ENCODE measurements at places on chromosomes 1 and 21.
A peak's percentile ranks its signal among the peaks of the same experiment; 100 is the strongest.

- DNase-seq = no peak
- no peak overlapping the region for H3K4me3 ChIP-seq
- no peaks in the 10 kb centered on the region for H3K36me3 ChIP-seq
- no peak overlapping the region for H3K27ac ChIP-seq
- no peaks in the 10 kb centered on the region for H3K4me1 ChIP-seq
These were observed 32.8 kb upstream of the RNF11 start for GRCh38 chr1:51203121-51203873.

DNA sequence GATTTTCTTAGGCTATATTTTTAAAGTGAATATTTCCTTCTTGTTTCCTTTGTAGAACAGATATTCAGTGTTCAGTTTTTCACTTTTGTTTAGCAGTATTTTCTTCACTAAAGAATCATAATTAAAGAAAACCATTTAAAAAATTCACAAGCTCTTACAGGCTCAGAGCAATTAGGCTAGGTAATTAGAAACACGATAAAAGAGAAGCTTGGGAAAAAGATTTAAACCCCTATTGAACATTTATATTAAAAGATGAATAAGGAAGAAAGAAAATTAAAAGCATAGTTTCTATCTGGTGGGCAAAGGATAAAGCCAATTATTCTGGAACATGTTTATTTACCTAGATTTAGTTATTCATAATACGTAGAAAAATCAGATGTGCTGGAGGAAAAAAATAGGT, 942.6 kb downstream of the PLA2G4A start:
- H3K36me3 ChIP-seq = no peaks in the 10 kb centered on the region
- H3K27ac ChIP-seq = no peak overlapping the region
- DNase-seq = no peak
- H3K4me3 ChIP-seq = no peak overlapping the region
- H3K4me1 ChIP-seq = no peaks in the 10 kb centered on the region
- H3K27me3 ChIP-seq = no peaks in the 10 kb centered on the region

DNA sequence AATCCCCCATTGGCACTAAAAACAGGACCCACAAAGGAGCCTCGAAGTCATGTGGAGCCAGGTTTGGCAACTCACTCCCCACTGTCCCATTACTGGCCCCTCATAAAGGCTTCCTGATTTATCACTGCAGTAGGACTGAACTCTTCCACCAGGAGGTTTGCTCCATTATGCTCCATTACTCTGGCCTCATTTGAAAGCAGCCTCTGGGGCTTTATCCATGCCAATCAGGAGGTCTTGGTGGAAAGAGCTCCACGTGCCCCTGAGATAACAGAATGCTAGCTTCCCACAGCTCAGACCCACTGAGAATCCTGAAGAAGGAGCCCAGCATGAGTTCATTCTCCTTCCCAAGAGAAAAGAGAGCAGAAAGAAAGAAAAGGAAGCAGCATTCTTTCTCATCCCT, 76.4 kb downstream of the HIVEP3 start:
- H3K4me1 ChIP-seq = no peaks in the 10 kb centered on the region
- no peak overlapping the region for H3K27ac ChIP-seq
- no peaks in the 10 kb centered on the region for H3K27me3 ChIP-seq
- DNase-seq = no peak

DNA sequence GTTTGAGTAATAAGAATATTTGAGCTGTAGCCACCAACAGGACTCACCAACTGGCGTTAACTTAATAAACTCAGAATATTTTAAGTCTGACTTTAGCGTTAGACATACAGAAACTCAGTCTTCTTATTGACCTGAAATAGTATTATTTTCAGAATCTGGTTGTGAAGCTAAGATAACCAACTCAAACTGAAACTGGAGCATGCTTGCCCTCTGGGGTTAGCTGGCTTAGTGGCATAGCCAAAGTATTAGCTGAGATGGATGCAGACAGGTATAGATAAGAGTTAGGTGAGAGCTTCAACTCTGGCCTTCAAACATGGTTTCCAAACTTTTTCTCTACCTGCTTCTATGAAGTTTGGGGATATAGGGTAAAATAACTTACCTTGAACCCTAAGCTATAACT, 40.5 kb downstream of the AMY1C start:
- H3K27ac ChIP-seq = no peak overlapping the region
- no peaks in the 10 kb centered on the region for H3K4me1 ChIP-seq
- no peaks in the 10 kb centered on the region for H3K36me3 ChIP-seq

DNA sequence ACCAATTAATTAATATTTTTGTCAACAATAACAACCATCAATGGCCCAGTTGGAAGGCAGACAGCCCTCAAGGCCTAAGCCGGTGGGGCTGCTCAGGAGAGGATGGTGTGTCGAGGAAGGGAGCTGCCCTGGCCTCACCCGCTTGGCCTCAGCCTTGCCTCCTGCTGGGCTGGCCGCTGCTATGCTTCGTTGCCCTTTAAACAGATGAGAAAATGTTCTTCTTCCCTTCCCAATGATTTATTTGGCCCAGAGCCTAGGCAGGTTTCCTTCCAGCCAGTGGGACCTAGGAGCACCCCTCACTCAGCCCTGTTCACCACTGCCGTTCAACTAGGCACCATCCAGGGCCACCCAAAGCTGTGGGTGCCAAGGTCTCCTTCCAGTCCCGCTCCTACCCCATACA, 3.1 kb upstream of the ADGRB2 start:
- no peak overlapping the region for H3K27ac ChIP-seq
- no peak for DNase-seq
- no peak overlapping the region for H3K4me3 ChIP-seq

DNA sequence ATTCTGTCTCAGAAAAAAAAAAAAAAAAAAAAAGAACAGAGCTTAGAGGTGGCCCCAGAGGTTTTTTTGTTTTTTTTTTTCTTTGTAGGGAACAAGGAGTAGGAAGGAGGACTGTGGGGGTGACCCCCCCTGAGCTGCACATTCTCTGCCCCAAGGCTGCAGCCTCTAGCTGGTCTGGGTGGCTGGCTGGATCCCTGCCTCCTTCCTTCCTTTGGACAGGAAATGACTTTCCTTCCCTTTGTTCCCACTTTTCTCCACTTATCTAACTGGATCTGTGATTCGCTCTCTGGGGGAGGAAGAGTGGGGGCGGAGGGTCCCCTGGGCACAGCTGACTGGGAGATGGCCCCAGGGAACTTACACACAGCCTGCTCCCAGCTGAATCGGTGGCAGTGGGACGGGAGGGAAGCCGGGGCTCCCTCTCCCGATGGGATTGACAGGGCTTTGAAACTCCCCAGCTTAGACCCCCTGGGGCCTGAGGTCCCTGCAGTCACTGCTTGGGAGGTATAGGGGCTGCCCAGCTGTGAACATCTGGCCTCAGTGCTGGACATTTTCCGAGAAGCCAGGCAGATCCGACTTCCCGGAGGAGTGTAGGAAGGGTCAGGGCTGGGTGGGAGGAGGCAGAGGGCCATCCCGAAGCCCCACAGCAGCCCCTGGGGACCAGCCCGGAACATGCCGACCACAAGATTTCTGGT, 2.1 kb downstream of the FBLIM1 start:
- DNase-seq = peak; percentile 26
- H3K4me3 ChIP-seq = no peak overlapping the region
- peaks cover 10% of the 10 kb centered on the region for H3K4me1 ChIP-seq

- DNase-seq = no peak
- H3K36me3 ChIP-seq = no peaks in the 10 kb centered on the region
- H3K4me3 ChIP-seq = no peak overlapping the region
- H3K27ac ChIP-seq = no peak overlapping the region
- peaks cover 13% of the 10 kb centered on the region for H3K4me1 ChIP-seq
These were observed 12.1 kb downstream of the FOXO6 start for GRCh38 chr1:41373373-41373772.

- no peak overlapping the region for H3K4me3 ChIP-seq
- H3K27ac ChIP-seq = no peak overlapping the region
- H3K4me1 ChIP-seq = peaks cover 10% of the 10 kb centered on the region
- no peaks in the 10 kb centered on the region for H3K27me3 ChIP-seq
- no peaks in the 10 kb centered on the region for H3K36me3 ChIP-seq
These were observed 9.8 kb downstream of the FRRS1 start for GRCh38 chr1:99756598-99756997.

- peaks cover 20% of the 10 kb centered on the region for H3K4me1 ChIP-seq
- DNase-seq = no peak
- H3K27ac ChIP-seq = no peak overlapping the region
- H3K36me3 ChIP-seq = no peaks in the 10 kb centered on the region
- no peaks in the 10 kb centered on the region for H3K27me3 ChIP-seq
These were observed 1.8 kb upstream of the LEPR start for GRCh38 chr1:65418522-65419185.

- no peaks in the 10 kb centered on the region for H3K4me1 ChIP-seq
- H3K27ac ChIP-seq = no peak overlapping the region
- no peaks in the 10 kb centered on the region for H3K27me3 ChIP-seq
- no peaks in the 10 kb centered on the region for H3K36me3 ChIP-seq
- no peak overlapping the region for H3K4me3 ChIP-seq
These were observed 107.4 kb downstream of the LMX1A start for GRCh38 chr1:165248969-165249571.

DNA sequence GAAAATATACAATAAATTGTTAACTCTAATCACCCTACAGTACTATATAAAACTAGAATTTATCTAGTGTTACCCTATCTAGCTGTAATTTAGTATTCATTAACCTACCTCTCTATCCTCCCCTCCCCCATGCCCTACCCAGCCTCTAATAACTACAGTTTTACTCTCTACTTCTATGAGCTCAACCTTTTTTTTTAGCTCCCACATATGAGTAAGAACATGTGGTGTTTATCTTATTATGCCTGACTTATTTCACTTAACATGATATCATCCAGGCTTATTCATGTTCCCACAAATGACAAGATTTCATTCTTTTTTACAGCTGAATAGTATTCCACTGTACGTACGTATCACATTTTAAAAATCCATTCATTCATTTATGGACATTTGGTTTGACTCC, 46.0 kb upstream of the WARS2 start:
- H3K4me3 ChIP-seq = no peak overlapping the region
- H3K4me1 ChIP-seq = no peaks in the 10 kb centered on the region
- H3K27me3 ChIP-seq = no peaks in the 10 kb centered on the region
- H3K27ac ChIP-seq = no peak overlapping the region

DNA sequence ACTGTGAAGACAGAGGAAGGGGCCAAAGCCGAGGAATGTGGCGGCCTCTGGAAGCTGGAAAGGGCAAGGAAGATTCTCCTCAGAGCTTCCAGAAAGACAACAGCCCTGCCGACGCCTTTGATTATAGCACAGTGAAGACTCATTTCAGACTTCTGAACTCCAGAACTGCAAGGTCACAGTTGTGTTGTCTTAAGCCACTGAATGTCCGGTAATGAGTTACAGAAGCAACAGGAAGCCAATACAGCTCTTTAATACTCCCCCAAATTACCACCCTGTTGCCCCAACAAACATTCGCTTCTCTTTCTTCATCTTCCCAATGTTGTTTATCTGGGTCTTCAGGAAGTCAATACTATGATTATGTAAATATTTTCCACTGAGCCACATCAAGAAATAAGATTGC, 44.0 kb downstream of the ETS2 start:
- no peak overlapping the region for H3K27ac ChIP-seq
- no peaks in the 10 kb centered on the region for H3K36me3 ChIP-seq
- no peak for DNase-seq

DNA sequence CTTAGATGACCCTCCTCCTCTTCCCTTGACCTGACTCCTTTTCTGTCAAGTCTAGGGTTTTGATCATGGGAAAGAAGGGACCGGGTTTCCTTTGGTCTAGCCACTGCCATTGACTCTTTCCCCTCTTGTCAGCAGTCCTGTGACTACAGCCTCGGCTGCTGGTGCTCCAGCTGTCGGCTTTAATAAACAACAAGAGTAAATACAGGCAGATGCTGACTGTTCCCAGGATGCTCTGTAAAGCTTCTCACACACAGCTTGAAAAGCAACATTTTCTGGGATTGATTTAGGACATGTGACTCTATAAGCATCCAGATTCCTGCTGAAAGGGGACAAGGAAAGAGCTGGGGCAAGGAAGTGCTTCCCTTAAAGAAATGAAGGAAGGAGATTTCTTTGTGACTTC, 53.5 kb upstream of the CTTNBP2NL start:
- no peaks in the 10 kb centered on the region for H3K4me1 ChIP-seq
- H3K36me3 ChIP-seq = no peaks in the 10 kb centered on the region
- H3K27ac ChIP-seq = no peak overlapping the region
- H3K4me3 ChIP-seq = no peak overlapping the region
- no peak for DNase-seq

- H3K4me1 ChIP-seq = no peaks in the 10 kb centered on the region
- no peak for DNase-seq
- no peak overlapping the region for H3K27ac ChIP-seq
- no peaks in the 10 kb centered on the region for H3K36me3 ChIP-seq
- H3K4me3 ChIP-seq = no peak overlapping the region
- no peaks in the 10 kb centered on the region for H3K27me3 ChIP-seq
These were observed 18.2 kb upstream of the LHX4 start for GRCh38 chr1:180211860-180212229.

GRCh38 chr21:24183077-24183476, 1424.2 kb downstream of the MRPL39 start:
- H3K36me3 ChIP-seq = no peaks in the 10 kb centered on the region
- no peaks in the 10 kb centered on the region for H3K4me1 ChIP-seq
- no peak for DNase-seq
- no peaks in the 10 kb centered on the region for H3K27me3 ChIP-seq
- H3K4me3 ChIP-seq = no peak overlapping the region
- no peak overlapping the region for H3K27ac ChIP-seq

- H3K27ac ChIP-seq = no peak overlapping the region
- H3K27me3 ChIP-seq = no peaks in the 10 kb centered on the region
- H3K4me3 ChIP-seq = no peak overlapping the region
- H3K4me1 ChIP-seq = no peaks in the 10 kb centered on the region
- DNase-seq = no peak
These were observed 106.0 kb downstream of the ADAMTS1 start for GRCh38 chr21:26739189-26739588.

Measured in pancreas (tissue), 10 donors.